Spinal cord (tissue), 10 donors: ENCODE measurements at places on chromosomes 2 and 18.

- no peak for DNase-seq
Observed at GRCh38 chr2:102366406-102367112, 11.0 kb downstream of the IL18R1 start.

DNA sequence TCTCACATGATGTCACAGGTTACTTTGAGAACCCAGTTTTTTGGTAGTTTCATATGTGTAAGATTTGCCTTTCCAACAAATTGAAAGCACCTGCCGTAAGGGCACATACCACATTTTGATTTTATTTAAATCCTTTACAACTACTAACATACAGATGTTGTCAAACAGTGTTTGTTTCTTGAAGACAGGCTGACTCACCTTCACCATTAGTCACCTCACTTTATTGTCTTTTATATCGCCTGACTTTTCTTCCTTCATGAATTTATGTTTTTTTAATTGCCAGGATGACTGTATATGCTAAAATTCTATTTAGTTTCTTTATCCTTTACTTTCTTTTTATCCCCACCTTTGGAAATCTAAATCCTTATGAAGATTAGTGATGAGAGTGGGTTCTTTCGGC lies 886.7 kb downstream of the SUCLG1 start:
- no peak for DNase-seq

DNA sequence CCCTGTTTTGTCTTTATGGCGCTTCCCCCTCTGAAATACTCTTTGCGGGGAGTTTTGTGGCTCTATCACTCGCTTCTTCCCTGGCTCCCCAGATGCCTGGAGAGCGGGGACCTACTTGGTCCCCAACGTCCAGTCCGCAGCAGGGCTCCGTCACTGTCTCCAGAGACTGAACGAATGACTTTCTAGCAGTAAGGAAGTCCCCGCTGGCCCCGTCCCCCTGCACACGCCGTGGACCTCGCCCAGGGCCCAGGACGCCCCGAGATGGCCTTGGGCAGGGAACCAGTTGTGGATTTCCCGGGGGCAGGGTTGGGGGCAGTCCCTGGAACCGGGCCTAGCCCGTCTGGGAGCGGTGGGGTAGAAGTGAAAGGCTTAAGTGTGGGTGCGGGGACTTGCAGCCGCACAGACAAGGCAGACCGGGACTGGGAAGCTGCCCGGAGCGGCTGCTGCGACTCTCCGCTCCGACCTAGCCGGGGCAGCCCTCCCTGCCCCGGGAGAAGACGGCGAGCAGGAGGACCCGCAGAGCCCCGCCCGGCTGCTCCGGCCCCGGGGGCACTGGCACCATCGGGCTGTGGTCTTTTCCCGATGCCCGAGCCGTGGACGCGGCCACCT lies 821 bp upstream of the EPHA4 start:
- DNase-seq, result no peak

DNA sequence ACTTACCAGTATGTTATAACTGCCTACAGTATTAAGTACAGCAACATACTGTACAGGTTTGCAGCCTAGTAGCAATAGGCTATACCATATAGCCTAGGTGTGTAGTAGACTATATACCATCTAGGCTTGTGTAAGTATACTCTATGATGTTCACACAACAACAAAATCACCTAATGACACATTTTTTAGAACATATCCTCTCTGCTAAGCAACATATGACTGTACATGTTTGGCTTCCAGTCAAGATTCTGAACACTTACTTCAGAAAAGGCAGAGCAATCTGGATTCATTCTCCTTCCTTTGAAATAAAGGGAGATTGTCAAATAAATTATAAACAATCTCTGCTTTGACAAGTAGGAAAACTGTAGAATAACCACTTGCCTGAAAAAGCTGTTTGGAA lies 81.8 kb downstream of the EXOC6B start:
- no peak for DNase-seq

DNA sequence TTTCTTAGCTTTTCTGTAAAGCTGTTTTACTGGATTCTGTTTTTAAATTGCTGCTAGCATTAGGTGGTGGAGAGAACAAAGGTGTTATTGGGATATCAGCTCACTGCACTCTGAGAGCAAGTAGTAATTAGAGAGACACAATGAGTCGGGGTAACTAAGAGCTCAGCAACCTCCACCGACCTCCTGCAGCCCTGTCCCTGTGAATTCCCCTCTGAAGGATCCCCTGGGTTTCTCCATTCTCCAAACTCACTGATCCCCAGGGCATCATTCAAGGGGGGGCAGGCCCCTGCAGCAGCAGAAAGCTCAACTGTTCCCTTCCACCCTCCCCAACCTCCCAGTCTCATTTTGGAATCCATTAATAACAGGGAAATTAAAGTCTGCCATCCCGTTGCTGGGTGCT lies 73.0 kb downstream of the MTCL1 start:
- DNase-seq, result no peak

DNA sequence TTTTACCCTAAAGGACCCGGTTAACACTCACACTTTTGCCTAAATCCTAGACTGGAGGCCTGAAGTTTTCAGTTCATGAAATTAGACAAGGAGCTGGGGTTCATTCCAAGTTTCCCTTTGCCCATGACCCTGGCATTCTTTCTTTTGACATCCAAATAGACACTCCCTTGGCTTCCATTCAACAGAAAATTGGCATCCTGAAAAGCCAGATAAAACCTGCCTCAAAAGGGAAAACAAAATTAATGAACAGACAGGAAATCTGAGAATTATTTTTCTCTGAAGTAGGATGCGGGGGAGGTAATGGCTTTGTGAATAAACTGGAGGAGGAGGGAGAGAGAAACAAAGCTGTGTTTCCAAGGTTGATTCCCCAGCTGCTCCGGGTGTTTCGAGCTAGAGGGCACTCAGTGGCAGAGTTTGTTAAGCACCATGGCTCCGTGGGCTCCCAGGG lies 41.0 kb downstream of the SPP2 start:
- peak; percentile 9 for DNase-seq

GRCh38 chr18:36297417-36298125 lies at the start of gene FHOD3:
Gene FHOD3 (plus strand): TSS chr18:36297713. CDS start chr18:36297836, 123 bp downstream.
- DNase-seq, result no peak

- no peak for DNase-seq
Observed at GRCh38 chr2:15726321-15727057, 134.8 kb downstream of the DDX1 start.

DNA sequence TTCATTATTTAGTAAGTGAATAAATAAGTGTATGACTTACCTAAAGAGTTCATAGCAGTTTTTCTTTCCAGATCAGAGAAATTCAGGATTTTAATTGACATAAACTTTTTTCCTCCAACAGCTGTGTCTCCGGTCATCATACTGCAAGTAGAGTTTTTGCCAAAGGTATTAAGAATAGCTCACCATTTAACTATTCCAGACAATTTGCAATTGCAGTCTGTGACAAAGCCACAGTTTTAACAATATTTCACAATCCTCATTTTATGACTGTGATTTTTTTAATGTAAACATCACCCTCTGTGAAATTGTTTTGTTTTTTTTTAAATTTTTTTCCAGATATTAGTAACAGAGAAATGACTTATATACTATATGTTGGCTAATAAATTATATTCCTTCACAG lies 199.1 kb downstream of the TRIB2 start:
- DNase-seq, result no peak

DNA sequence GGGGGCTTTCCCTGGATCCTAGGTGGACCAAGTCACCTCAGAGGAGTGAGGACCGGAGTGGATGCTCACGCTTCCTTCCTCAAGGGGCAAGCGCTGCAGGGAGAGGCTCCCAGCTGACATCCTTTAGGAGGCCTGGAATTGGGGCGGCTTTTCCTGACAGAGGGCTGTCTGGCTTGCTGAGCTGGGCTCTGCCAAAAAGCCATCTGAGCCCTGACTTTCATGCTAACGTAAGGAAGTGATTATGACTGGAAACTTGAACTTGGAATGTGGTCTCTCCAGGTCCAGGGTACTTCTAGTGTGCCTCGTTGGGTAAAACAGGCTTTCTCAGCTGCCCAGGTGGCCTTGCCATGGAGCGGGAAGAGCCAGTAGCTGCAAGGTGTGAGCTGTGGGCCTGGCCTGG lies 268.3 kb upstream of the SPRED2 start:
- no peak for DNase-seq

DNA sequence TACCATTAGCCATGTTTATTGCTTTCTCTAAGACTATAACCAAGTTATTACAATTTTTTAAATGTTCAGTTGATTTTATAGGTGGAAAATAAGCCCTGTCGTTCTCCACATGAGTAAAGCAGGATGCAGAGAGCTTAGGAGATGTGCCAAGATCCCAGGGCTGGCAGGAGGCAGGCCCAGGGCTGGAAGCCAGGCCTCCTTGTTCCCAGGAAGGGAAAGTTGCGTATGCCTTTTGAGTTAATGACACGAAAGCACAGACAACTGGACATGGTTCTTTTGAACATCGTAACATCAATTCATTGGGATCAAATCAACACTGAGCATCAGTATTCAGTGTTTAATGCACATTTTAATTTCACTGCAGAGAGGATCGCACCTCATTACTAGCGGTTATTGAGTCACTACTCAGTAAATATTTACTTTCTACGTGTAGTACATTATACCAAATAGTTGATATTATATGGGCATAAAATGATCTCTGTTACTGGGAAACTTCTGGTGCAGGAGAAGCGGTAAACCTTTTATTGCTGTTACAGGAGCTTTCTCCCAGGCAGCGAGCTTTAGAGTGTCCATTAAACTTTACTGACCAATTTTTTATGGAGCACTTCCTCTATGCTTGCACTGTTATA lies 60.0 kb downstream of the RNF144A start:
- DNase-seq, result peak; percentile 91

DNA sequence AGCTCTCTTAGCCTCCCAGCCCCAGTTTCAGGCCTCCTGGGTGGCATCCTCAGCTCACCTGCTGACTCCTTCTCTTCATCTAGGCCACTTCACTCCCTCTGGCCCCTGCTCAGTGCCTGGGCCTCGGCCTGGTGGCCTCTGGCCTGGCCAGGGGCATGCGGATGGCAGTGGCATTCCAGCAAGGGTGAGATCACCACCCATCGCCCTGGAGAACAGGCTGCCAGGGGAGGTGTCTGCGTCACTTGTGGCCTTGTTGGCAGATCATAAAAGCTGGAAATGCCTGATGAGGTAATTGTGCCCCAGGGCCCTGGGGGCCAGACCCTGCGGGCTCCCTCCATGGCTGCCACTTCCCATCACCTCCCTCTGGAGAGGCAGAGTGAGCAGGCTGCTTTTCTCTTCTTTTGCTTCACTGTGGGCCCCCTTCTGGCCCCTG lies 72.5 kb upstream of the SMAD2 start:
- no peak for DNase-seq

DNA sequence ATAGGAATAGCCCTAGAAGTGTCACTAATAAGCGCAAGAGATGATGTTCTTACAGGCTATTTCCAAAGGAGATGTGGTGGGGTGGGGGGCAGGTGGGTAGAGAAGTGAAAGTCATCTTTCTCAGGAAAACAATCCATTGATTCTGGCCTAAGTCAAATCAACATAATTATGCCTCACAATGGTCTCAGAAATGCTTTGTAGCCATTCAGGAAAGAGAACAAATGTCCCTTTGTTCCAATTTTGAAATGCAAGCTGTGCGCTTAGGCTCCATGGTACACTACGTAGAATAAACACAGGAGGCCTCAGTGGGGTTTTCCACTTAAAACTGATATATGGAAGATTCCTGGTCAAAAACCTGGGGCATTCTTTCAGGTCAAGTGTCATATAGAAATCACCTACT lies 529.9 kb upstream of the KLHL29 start:
- DNase-seq, result no peak

DNA sequence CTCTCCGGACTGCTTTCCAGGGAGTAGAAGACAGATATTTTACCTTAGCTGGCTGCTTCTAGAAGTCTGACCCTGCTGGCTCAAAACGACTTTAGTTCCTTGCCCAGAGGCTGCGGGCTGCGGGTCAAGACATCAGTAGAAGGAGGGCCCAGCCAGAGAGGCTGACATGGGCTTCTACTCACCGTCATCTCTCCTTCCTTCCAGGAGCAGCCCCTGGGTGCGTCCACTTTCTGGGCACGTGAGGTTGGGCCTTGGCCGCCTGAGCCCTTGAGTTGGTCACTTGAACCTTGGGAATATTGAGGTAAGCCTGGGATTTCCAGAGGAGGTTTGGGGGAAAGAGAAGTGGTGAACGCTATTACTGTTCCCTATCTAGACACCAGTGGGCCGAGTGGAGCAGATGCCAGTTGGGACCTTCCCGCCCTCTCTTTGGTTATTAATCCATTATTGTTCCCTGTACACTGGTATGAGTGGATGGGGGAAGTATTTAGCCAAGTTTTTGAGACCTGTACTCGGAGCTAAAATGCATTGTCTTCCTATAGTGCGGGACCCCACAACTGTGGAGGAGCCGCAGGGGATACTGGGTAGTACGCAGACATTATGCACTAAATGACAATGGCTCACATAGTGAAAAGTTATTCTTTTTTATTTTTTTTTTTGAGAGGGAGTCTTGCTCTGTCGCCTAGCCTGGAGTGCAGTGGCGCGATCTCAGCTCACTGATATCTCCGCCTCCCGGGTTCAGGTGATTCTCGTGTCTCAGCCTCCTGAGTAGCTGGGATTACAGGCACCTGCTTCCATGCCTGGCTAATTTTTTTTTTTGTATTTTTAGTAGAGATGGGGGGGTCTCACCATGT lies 26.3 kb upstream of the CASP8 start:
- DNase-seq, result no peak

DNA sequence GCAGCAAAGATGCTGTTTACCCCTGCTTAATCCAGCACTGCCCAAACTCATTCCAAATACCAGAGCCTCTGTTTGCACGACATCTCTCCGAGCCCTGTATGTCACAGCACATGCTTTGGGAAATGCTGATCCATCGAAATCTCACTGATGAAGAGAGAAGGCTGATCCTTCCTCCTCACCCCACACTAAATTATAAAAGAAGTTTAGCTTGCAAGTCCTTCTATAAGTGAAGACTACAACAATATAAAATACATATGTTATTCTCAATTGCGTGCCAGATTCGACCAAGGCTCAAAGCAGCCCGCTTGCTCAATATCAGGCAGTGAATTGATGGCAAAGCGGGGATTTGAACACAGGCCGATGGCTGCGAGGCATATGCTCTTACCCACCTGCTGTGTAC lies 30.7 kb upstream of the SLC35F6 start:
- no peak for DNase-seq

GRCh38 chr2:100964681-100965169 lies 37.4 kb upstream of the RPL31 start:
- DNase-seq, result no peak

GRCh38 chr2:40592218-40592617 lies 140.3 kb upstream of the SLC8A1 start:
- DNase-seq, result peak; percentile 59

DNA sequence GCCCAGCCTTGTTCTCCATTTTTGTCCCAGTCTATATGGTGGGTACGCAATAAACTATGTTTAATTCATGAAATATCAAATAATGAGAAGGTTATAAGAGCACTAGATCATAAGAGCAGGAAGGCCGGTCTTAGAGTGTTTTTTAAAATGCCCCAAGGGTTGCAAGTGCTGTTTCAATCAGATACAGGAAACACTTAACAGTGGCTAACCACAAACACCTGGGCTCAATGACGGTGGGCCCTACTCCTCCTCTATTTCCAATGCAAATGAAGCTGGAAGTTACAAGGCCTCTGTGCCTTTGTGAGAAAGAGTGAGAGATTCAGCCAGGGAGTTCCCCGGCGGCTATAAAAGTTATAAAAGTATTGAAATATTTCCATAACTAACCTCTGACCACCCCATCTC lies 18.9 kb upstream of the WDR33 start:
- DNase-seq, result no peak
